ENCODE measurements at places on chromosomes 3 and 15.

DNA sequence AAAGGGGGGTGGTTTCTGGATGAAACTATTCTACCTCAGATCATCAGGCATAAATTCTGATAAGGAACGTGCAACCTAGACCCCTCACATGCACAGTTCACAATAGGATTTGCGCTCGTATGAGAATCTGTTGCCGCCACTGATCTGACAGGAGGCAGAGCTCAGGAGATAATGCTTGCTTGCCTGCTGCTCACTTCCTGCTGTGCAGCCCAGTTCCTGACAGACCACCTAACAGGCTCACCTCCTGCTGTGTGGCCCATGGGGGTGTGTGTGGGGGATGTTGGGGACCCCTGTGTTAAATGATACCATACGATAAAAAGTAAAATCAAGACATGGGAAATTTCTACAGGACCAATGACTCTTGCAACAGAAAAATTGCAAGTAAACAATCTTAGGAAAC lies 24.0 kb downstream of the CP start:
- DNase-seq: no peak

- no peak for DNase-seq
These were observed 26.0 kb upstream of the SEC62 start for GRCh38 chr3:169940470-169941181.

- no peak for DNase-seq
These were observed 1.3 kb downstream of the ACAP2 start for GRCh38 chr3:195441476-195441991.

DNA sequence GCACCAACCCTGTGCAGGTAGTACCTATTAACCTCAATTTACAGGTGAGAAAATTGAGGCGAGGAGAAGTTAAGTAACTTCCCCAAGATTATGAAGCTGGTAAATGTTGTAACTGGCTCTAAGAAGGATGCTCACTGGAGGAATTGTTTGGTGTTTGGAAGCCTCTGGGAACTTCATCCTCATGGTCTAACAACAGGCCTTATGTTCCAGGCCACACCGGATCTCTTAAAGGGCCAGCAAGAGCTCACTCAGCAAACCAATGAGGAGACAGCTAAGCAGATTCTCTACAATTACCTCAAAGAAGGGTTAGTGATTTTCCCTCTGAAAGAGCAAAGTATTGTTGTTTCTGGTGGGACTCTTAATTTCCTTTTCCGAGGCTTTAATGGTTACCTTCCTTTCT lies 63.9 kb downstream of the CGNL1 start:
- DNase-seq: no peak

DNA sequence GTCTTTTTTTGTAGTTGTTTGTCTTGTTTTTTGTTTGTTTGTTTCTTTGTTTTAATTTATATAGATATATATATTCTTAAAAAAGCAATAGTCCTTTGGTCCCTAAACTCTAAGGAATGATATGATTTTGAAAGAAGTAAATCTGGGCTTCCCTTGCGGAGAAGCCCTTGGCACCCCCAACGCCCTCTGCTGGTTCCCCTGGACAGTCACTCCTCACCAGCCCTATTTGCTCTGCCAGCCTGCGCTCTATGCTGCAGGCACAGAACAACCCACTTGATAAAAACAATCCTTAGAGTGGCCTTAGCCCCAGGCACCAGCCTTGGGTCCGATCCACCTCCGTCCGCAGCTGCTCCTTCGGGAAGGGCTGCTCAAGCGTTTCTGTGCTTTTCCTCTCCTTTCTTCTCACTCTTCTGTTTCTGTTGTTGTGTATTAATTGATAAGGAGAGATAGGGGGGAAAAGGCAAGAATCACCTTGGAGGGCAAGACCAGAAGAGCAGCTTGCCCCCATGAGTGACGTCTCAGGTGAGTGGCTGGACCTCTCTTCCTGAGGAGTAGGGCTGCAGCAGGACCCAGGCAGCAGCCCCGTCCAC lies 13.7 kb upstream of the PARP6 start:
- DNase-seq: peak; percentile 31

DNA sequence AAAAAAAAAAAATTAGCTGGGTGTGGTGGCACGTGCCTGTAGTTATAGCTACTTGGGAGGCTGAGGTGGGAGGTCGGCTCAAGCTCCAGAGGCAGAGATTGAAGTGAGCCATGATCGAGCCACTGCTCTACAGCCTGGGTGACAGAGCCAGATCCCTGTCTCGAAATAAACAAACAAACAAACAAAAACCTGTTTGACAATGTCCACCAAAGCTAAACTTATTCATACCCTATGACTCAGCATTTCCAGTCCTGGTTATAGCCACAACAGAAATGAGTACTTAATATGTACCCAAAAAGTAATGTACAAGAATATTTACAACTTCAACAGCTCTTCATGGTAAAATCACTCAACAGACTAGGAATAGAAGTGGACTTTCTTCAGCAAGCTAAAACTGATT lies 31.1 kb downstream of the SERP1 start:
- no peak for DNase-seq

GRCh38 chr3:14435175-14436014 lies 33.0 kb downstream of the SLC6A6 start:
- no peak for DNase-seq

GRCh38 chr3:139388077-139388476 lies 1.4 kb downstream of the COPB2 start:
- DNase-seq: no peak

GRCh38 chr3:122857019-122857418 lies 62.1 kb downstream of the SLC49A4 start:
- no peak for DNase-seq

GRCh38 chr3:162287600-162287999 lies 791.0 kb downstream of the OTOL1 start:
- DNase-seq: no peak

DNA sequence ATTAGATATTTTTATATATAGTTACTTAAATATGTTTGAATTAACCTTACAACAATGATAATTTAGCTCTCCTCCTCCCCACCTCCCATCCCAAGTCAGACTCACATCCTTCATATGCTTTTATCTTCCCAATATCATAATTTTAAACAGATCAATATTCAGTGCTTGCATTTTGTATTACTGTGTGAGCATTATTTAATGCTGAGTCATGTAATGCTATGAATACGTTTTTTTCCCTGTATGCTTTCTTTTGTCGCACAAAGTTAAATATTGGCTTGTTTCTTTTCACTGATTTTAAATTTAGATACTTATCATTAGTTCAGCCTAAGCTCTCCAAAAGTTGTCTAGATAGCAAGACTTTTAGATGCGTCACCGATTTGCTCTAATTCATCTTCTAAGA lies 471.6 kb upstream of the SGO1 start:
- DNase-seq: no peak

DNA sequence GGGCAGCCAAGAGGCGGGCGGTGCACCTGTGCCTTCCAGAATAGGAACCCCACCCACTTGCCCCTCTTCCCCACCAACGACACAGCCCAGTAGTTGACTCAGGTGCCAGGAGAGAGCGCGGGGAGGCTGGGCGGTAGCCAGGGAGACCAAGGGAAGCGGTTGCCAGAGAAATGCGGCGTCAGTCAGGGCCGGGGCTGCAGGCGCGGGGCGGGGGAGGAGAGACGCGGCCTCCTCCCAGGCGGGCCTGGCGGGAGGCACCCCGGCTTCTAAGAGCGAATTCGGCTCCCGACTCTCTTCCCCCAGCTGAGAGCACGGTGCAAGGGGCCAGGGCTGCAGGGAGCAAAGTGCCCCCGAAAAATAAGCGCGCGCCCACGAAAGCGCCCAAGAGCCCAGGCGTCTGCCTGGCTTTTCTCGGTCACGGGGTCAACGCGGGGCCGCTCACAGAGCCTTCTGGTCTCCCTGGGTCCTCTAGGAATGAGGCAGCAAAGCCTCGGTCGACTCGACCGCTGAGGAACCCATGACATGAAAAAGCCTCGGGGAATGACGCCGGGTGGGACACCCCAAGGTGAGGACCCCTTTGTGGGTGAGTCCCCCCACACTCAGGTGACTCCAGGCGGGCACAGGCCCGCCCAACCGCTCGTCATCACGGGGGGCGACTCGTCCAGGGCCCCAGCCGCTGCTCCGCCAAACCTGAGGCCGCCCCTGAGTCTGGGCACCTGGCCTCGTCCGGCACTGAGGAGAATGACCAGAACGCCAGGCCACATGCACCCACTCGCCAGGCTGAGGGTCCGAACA lies 716 bp downstream of the CPEB1 start:
- DNase-seq: no peak

GRCh38 chr3:113697500-113698090 lies 1.2 kb upstream of the USF3 start:
- DNase-seq: no peak

- DNase-seq: no peak
These were observed 118.3 kb downstream of the RFTN1 start for GRCh38 chr3:16395212-16395611.

DNA sequence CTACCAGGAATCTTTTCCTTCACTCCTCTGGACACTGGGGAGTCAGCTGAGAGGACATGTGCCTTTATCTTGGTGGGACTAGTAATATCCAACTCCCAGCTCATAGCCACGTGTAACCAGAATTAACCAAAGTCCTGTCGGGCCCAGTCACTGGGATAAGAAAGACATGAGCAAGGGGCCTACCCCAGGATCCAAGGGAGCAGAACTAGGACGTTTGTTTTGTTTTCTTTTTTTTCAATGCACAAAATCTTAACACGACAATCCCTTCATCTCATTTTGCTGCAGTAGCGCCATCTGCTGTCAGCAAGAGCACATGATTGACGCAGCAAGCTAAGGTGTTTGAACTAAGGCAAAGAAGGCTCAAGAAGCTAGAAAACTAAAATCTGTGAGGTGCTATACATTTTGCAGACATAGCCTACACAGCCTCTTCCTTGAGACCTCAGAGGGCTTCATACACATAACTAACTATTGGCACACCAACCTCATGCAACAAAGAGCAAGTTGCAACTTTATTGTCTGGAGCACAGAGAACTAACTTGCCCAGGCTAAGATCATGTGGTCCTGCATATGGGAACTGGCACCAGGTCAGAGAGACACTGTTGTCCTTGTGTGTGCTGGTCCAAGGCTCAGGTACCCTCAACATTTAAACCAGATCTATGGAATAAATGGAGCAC lies 43.6 kb downstream of the RLBP1 start:
- peak; percentile 23 for DNase-seq

DNA sequence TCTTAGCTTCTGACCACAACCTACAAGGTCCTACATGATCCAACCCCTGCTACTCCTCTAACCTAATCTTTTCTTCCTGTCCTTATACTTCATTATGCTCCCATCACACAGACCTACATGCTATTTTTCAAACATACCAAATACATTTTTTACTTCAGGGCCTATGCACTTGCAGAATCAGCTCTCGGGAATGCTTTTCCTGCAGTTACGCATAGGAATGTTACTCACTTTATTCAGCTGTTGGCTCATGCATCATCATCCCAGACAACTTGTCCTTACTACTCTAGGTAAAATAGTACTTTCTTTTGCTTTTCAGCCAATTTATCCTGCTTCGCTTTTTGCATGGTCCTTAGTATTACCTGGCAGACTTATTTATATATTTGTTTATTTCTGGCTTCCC lies 105.6 kb downstream of the OXSM start:
- DNase-seq: no peak

- DNase-seq: no peak
These were observed 14.0 kb upstream of the CHD2 start for GRCh38 chr15:92886042-92886537.

GRCh38 chr15:77370580-77370979 lies 49.3 kb downstream of the PEAK1 start:
- DNase-seq: no peak

GRCh38 chr15:100663086-100663914 lies 60.9 kb downstream of the ASB7 start:
- no peak for DNase-seq

- DNase-seq: no peak
These were observed 83.2 kb upstream of the EOMES start for GRCh38 chr3:27805282-27805681.

DNA sequence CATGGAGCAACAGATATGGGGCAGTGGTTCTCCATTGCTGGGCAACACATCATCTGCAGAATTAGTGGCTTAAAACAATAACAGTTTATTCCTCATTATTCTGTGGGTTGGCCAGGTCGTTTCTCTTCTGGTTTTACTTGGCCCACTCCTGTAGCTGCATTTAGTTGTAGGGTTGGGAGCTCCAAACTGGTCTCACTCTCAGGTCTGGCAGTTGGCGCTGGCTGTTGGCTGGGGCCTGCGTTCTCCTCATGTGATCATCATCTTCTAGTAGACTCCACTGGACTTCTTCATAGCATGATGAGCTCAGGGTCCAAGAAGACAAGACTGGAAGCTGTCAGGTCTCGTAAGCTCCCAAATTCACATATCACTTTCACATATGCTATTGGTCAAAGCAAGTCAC lies 91.9 kb downstream of the EPHB1 start:
- no peak for DNase-seq

Data from stimulated activated CD4-positive, alpha-beta T cell treated with anti-CD3 and anti-CD28 coated beads, Interleukin-15, amount 100 ng/mL, for 1 hour (primary cell).